ENCODE measurements at places on chromosomes 16 and 17. TPM values are rescaled to one million over a fixed set of nuclear protein-coding genes. Genes with fewer than 3 reads are reported as not detected.

SDR42E2 gene
- not detected for total RNA-seq

CCL16 gene
- total RNA-seq: 0.69 TPM

RNF213 gene
- total RNA-seq: 83.6 TPM

TBC1D3K gene
- total RNA-seq: not detected

RASD1 gene
- total RNA-seq: 76.9 TPM

AIPL1 gene
- not detected for total RNA-seq

TMEM235 gene
- not detected for total RNA-seq

All from omental fat pad (tissue), 4 donors.